T-helper 2 cell treated with Interferon-gamma antibody and Interleukin-4, amounts not matched to agents 5 μg/mL and 100 μg/mL, for 36 hours (primary cell): ENCODE measurements at places on chromosomes 6 and 20.

DNA sequence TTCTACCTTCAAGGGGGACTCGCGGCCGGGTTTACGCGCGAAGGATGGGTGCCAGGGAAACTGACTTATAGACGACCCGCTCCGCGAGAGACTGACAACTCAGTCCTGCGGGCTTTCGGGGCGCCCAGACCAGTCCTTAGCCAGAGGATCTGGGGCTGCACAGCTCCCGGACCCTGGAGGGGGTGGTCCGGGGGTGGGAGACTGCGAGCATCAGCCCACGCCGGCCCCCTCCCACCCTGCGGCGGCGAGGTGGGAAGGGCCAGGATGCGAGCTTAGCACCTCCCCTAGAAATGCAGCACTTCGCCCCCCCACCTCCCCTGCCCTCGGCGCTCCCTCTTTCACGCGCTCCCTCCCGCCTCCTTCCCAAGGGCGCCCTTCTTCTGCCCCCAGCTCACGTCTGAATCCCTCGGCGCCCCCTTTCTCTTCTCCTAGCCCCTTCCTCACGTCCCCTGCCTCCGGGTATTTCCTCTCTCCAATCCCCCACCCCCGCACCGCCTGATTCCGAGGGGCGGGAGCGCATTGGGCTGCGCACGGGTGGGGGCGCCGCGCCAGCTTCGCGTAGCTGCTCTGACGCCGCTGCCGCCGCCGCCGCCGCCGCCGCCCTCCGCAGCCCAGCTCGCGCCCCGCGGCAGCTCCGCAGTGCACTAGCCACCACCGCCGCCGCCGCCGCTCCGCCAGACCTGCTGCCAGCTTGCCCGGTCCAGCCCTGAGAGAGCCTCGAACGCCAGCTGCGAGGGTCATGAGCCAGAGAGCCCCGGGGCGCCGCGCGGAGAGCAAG lies at the start of gene SLC32A1:
Gene SLC32A1, plus strand, starts transcription at position 639 of the 778 bp plus-strand sequence. CDS start 239 bp downstream, outside the sequence.
- no peak for DNase-seq

GRCh38 chr6:12298017-12298978 lies 8.1 kb downstream of the EDN1 start:
- DNase-seq = no peak

DNA sequence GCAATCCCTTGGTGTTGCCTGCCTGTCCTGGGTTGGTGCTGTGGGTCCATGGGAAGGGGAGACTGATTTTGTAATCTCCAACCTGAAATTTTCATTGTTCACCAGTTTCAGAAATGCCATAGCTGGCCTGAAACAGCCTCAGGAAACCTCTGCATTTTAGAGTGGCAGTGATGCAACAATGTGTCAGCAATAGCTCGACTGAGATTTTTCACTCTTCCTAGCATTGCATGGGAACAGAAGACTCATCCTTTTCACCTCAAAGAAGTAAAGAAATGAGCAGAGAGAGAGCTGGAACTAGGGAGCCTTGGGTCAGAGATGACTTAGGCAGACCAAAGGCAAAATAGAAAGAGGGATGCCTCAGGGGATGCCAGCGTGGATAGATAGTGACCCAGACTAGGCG lies 23.7 kb upstream of the TMEM14A start:
- no peak for DNase-seq

DNA sequence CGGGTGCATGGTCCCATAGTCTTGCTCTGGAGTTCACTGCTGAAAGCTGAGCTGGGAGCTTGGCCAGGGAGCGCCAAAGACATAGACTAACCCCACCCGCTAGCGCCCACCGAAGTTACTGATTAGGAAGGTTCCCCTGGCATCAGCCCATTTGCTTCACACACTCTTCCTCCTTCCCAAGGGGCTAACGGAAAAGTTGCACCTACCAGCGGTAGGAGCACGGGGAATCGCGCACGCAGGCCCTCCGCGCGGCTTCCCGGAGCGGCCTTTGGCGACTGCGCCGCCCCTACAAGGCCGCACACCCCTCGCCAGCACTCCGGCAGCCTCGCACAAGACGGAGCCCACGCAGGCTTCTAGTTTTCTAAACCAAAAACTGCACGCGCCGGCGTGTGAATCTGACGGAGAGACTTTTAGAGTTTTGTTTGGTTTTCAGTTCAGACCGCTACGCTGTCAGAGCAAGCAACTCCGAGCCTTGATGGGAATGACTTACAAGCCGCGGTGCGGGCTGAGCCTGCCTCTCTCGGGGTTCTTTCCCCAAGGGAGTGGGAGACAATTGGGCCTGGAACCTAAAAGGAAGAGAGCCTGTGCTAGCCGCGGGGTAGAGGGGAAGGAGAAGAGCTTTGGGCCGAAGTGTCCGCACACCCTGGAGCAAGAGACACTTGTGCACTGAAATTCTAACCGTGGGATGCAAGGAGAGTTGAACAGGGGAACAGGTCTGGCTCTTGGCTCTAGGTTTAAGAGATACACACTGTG lies 891 bp upstream of the POU3F2 start:
- DNase-seq = no peak

GRCh38 chr20:19921284-19921793 lies 95.8 kb upstream of the NAA20 start:
- DNase-seq = no peak

DNA sequence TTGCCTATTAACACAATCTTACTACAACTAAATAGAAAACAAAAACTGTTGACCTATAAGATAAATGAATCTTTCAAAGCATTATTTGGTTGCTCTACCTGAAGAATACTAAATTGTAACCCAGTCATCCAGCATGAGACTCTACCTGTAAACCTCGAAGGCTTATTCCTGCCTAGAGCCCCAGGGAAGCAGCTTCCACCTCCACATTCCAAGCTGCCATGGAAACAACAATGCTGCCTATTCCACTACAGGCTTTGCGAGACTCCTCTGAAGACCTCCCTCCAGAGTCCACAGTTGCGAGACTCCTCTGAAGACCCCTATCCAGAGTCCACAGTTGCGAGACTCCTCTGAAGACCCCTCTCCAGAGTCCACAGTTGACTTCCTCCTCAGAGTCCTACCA lies 15.7 kb downstream of the GMDS start:
- no peak for DNase-seq

DNA sequence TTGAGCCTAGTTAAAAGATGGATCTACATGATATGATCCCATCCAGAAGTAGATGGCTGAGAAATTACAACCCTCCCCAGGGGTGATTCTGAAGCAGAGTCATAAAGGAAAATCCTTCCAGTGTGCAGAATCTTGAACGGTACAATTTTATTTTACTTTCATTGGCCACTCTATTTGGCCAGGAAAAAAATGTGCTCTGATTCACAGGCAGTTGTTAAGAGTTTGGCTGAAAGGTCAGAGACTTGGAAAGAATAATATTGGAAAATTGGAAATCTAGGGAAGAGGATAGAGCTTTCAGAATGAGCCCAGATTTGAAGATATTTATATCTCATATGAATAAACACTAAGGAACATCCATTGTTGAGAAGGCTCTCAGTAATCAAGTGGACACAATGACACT lies 1299.3 kb upstream of the GJE1 start:
- no peak for DNase-seq

DNA sequence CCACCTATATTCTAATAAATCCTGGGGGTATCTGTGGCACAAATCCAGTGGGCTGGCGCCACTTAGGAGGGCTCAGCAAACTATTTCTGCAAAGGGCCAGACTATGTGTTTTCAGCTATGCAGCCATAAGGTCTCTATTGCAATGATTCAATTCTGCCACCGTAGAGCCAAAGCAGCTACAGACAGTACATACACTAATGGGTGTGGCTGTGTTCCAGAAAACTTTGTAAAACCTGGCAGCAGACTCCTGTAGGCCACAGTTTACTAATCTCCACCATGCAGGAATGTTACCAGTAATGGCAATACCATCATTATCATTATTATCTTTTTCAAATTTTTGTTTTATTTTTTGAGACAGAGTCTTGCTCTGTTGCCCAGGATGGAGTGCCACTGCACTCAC lies 65.7 kb downstream of the SULF2 start:
- DNase-seq = no peak

DNA sequence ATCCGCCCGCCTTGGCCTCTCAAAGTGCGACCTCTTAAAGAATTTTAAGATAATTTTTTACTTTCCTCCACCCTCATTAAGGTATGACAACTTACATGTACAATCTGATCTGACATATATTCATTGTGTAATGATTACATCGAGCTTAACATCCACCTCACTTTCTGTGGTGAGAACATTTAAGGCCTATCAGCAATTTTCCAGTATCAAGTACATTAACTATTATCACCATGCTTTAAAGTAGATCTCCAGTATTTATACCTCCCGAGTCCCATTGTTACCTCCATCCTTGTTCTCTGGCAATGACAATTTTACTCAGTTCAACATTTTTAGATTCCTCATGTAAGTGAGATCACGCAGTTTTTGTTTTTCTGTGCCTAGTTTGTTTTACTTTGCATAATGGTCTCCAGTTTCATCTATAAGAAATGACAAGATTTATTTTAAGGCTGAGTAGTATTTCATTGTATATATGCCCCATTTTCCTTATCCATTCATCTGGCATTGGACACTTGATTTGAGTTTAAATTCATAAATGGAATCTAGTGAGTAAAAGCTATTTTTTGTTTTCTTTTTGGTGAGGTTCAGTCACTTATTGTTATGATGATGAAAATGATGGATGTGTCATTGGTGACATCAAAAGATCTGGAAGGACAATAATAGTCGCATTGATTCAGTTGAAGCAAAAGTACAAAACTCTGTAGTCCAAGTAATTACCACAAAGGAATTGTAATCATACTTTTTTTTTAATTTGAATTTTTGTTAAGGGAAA lies 87.0 kb downstream of the OR2B2 start:
- DNase-seq = no peak

GRCh38 chr6:42368181-42368580 lies 83.5 kb downstream of the TRERF1 start:
- DNase-seq = peak; percentile 80

- DNase-seq = no peak
Measured at GRCh38 chr20:44039741-44040140, 125.1 kb downstream of the TOX2 start.

GRCh38 chr6:87473419-87473903 lies 687 bp downstream of the SLC35A1 start:
- DNase-seq = no peak

DNA sequence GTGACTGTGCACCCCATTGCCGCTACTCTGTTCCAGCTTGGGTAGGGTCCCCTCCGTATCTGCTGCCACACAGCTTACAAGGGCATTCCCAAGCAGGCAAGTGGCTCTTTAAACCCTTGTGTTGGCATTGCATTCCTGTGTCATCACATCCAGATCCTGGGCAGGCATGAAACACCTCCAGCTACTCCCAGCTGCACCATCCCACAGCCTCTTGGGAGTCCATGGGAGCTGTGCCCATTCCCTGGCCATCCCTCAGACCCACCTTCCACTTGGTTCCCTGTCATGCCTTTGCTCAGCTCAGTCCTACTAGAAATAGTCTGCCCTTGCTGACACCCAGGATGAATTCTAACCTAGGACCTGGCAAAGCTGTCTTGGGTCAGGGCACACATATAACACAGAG lies 87.7 kb downstream of the PSMG4 start:
- DNase-seq = no peak

DNA sequence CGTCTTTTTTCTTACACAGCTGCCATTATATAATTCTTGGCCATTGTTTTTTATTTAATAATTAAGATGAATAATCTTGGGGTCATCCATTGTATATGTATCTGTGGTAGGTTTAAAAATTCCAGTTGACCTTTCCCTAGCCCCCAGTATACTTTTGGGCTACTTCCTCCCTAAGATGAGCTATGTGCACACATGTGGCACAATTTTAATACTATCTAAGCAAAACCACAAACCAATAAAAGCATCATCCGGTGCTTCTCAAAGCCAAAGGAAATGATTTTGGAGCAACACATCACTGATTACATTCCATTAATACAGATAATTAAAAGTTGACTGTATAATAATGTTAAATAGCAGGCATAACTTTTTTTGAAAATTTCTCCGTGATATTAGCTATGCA lies 161.2 kb downstream of the ATXN1 start:
- no peak for DNase-seq

- DNase-seq = no peak
Measured at GRCh38 chr6:37483252-37483901, 16.3 kb downstream of the CCDC167 start.

DNA sequence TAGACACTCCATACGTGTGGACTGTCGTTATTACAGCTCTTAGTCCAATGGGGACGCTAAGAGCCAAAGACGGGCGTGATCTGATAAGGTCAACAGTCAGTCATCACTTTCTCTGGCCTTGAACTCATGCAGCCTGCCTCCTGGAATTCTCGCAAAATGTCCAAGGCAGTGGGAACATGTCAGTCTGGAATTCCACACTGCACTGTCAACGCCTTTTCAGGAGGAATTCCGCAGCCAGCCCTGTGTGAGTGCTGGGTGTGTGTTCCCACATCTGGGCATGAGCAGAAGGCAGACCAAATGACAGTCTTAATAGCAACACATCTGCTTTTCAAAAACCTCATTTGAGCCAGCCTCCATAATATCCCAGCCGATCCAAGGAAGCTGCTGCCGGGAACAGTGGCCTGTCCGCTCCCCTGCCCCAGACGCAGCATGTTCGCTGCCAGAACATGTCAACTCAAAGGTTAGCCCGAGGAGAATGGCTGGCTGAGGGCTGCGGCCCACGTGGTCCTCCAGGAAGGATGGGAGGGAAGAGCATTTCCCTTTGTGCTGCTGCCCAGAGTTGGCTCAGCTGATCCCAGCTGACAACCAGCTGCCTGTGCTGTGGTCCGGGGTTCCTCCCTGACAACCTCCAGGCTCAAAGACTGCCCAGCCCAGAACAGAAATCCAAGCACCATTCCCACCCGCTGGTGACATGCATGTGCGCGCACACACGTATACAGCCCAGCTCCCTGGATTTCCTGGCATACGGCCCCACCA lies 103.1 kb downstream of the SULF2 start:
- DNase-seq = no peak

GRCh38 chr6:132902901-132903300 lies 88.5 kb downstream of the RPS12 start:
- no peak for DNase-seq

DNA sequence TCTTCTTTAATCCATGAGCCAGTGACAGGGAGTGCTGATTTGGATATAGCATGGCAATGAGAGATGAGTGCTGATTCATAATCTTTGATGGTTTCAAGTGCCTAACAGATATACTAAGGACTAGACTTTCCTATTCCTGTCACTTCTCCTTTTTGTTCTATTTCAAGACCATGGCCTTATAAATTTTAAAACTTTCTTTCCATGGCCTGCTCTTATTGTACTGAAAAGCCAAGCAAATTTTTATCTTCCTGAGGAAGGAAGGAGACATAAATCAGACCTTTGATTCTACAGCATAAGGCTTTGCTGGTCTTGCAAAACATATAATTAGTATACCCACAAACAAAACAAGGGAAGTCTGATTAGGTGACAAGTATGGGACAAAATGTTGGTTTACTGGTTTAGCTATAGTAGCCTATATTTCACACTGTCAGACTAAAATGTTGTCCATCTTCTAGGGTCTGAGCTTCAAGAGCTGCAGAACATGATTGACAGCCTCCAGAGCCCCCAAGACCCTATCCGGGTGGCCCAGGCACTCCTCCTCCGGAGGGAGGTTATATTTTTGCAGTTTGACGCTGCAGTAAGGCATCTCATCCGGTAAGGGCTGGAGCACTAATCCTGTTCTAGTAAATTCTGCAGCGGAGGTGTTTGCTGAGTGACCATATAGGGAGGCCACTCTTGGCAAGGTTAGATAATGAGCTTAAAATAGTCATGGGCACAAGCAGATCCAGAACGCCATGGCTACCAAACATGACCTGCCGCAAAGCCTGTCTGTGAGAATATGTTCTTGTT lies 82.3 kb downstream of the CD164 start:
- no peak for DNase-seq

- no peak for DNase-seq
Measured at GRCh38 chr6:161379834-161380582, 106.1 kb upstream of the AGPAT4 start.
